ENCODE measurements at places on chromosomes 1 and 21.

- peak; percentile 96 for DNase-seq
These were observed 4.3 kb upstream of the NADK start for GRCh38 chr1:1782399-1783221.

DNA sequence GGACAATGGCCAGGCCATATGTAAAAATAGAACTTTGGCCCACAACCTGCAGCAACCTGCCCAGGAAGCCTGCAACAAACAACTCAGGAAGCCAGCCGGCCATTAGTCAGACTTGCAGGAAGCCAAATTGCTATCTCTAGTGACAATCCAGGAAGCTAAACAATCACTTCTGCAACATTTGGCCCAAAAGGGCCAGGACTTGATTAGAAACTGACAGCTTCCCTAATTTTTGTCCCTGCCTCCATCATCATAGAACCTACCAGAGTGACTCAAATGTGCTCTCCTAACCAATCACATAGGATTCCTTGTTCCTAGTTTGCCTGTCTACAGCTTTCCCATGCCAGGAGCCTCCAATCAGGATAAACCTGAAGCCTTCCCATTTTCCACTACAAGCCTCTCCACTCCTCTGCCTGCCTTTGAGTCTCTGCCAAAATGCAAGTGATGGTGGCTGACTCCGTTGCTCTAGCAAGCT is 639.3 kb downstream of the PTPRU start:
- no peak for DNase-seq

GRCh38 chr21:33151941-33152731 is 77.6 kb upstream of the IFNAR2 start:
- DNase-seq = no peak

DNA sequence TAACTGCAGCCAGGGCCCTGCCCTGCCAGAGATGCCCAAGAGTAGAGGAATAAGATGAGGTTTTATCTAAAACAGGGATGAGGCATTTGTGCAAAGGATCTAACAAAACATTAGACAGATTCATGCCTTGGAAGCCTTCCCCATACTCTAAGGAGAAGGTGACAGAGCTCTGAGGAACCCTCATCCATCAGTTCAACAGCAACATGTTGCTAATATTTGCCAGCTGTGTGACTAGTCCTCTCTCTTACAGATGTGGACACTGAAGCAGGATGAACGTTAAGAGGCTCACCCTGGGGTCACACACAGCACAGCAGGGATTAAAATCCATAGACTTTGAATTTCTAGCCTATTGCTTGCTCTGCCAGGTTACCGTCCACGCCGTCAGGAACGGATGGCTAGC is 99.0 kb downstream of the ZBTB18 start:
- no peak for DNase-seq

- no peak for DNase-seq
These were observed 179.8 kb upstream of the DAB1 start for GRCh38 chr1:57603696-57604095.

DNA sequence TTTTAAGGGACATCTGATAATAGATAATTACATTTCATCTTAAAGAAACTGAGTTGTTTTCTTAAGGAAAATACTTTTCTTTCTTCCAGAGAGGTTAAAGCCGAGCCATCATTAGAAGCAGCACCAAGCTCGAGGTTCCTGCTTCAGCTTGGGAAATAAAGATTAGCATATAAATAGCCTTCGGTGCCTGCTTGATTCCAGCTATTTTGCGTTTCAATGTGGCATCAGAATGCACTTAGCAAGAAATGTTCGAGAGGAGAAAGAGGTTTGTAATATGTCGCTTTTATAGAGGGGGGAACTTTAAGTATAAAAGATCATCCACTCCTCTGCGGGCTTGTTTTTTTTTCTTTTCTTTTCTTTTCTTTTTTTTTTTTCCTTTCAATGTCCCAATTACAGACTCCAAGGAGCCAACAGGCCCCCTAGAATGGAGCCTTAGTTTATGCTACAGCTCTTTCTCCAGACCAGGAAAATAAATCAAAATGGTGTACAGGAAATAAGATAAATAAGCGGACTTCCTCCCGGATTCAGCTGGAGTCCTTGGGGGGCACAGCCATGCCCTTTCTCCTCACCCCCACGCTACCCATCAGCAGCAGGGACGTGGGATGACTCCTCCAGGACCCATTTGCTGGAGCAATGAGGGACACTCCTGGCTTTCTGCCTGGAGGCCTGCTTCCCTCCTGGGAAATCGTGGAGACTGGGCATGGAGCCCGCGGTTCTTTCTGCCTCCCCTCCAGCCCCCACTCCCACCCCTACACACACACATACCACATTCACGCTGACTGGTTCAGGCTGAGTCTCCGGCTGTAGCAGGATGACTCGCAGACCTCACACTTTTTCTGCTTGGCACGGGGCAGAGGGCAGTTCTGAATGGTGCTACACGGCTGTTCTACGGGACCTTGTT is 131.6 kb downstream of the RRAGC start:
- DNase-seq = peak; percentile 71

- DNase-seq = peak; percentile 66
These were observed 6.0 kb upstream of the DNMT3L start for GRCh38 chr21:44267655-44268142.

GRCh38 chr21:45943630-45944540 is 37.7 kb upstream of the COL6A1 start:
- DNase-seq = peak; percentile 92

DNA sequence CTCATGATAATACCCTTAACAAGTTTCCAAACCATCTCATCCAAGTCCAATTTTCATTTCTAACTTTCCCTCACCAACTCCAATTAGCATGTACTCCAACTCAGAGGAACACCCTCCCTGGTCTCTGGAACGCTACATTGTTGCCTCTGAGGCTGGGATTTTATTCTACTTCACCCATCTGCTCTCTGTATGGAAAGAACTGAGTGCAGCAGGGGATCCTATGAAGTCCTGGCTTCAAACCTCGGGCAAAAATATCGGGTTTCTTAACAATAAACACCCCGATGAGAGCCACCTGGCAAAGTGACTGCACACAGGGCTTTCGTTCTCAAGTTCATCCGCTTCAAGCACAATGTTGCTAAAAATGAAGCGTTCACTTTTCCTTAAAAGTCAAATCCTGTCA is 99.6 kb downstream of the CRB1 start:
- DNase-seq = no peak

- DNase-seq = peak; percentile 65
These were observed 144.8 kb upstream of the VANGL1 start for GRCh38 chr1:115496904-115497527.

DNA sequence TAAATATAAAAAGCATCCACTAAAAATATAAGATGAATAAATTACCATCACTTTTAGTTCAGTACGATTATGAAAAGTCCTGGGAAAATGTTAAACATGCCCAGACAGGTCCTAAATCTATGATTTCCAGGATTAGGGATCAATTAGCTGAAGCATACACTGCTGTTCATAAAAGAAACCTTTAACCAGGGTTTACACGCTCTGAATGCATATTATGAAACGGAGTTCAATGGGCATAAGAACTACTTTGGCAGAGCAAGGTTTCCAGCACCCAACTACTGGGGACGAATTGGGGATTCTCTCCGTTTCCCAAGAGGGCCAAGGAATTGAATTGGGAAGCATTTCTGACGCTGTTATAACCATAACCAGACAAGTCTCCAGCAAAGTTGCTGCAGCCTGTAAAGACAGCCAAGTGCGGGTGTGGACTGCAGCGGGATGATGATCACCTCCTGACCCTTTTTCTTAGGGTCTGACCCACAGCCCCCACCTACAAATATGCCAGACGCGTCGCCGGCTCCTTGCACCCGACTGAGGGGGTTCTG is 1.6 kb downstream of the SLC30A1 start:
- no peak for DNase-seq

GRCh38 chr1:41590331-41590730 is 105.8 kb upstream of the EDN2 start:
- no peak for DNase-seq

DNA sequence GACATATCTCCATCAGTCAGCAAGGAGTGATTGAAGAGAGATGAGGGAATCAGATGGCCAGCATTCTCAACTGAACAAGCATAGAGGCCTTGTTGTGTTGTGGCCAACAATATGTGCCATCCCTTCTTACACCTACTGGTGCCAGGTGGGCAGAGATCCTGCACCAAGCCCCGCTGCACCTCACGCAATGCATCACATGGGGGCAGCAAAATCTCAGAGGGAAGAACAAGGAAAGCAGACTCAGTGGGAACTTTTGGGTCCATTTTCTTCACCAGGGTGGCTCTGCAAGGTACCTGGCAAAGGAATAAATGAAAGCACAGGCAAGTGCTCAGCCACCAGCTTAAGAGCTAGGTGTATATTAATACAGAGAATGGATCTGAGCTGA is 33.2 kb downstream of the HSD3B2 start:
- DNase-seq = no peak

DNA sequence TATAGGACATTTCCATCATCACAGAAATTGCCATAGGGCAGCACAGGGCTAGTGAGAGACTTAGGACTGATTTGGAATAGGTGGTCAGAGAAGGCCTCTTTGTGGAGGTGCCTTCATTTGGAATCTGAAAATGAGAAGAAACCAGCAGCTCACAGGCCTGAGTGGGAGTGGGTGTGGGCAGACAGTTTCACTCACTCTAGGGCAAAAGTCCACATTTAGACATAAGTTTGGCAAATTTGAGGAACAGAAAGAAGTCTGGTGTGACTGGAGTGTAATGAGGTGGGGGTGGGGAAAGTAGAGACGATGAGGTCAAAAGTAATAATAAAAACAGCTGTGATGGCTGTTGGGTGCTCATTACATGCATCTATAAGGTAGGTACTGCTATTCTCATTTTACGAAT is 22.4 kb upstream of the BCAR3 start:
- no peak for DNase-seq

DNA sequence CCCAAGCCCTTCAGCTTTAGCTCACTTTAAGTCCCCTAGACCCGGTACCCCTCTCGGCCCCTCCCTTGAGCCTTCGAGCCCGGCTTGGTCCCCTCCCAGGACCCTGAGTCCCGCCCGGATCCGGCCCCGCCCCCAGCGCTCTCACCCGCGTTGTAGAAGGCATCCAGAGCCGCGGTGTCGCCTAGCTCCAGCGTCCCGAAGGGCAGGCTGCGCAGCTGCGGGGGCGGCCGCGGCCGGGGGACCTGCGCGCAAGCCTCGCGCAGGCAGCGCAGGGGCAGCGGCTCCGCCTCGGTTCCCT is 699 bp downstream of the MAP3K6 start:
- peak; percentile 98 for DNase-seq

GRCh38 chr1:247638781-247639180 is 33.4 kb downstream of the OR2G3 start:
- DNase-seq = peak; percentile 44

DNA sequence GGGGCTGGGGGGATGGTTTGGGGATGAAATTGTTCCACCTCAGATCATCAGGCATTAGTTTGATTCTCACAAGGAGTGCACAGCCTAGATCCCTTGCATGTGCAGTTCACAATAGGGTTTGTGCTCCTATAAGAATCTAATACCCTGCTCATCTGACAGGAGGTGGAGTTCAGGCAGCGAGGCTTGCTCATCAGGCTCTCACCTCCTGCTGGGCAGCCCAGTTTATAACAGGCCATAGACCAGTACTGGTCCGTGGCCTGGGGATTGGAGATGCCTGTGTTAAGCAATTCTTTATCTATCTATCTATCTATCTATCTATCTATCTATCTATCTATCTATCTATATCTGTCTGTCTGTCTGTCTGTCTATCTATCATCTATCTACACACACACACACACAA is 525.3 kb upstream of the DAB1 start:
- DNase-seq = no peak

GRCh38 chr1:112744009-112744578 is 29.0 kb upstream of the PPM1J start:
- peak; percentile 93 for DNase-seq

DNA sequence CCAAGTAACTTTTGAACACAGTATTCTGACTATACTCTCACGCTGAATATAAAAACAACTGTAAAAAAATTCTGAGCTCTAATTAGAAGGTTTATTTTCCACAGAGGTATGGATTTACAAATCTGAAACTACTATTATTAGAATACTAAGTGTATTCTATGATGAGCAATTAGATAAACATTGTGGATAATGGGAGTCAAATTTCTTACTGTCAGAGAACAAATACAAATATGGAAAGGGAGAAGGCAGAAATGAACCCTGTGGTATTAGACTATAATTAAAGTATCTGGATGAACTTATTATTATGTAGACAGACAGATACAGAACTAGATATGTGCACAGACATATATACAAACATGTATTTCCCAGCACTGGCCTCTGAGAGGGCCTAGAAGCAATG is 22.6 kb downstream of the ALDH9A1 start:
- DNase-seq = no peak

GRCh38 chr1:78291418-78291817 is 199.4 kb upstream of the PTGFR start:
- no peak for DNase-seq

DNA sequence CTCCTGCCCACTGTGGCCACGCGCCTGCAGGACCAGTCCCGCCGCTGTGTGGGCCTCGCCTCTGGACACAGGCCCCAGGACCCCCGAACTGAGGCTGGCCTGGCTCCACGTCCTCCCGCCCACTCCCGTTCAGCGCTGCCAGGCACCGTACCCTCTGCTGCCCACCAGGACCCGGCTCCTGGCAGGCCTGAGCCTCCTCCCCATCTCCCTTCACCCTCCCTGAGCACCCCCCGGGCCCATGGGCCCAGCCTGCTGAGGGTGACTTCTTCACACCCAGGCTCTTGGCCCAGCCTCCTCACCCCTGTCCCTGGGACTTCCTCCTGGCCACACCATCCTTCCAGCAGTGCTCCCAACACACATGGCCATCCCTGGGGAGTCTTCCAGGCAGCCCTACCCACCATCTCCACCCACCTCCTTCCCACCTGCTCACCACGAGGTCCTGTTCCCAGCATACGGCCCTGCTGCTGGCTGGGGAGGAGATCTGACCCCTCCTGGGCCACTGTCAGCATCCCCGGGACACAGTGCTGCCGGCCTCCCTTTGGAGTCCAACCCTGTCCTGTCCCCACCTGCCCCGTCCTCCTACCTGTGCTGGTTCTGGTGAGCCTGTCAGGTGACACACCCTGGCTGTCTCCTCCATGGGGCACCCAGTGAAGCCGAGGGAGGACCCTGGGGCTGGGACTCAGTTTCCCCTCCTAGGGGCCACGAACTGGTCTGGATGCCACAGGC is 53.7 kb downstream of the SLX9 start:
- DNase-seq = no peak

GRCh38 chr1:234479310-234479559 is 256 bp upstream of the TARBP1 start:
- no peak for DNase-seq

Data from osteoblast (primary cell).